Left kidney (tissue), 8 donors: ENCODE measurements at places on chromosomes 12 and 14.

DNA sequence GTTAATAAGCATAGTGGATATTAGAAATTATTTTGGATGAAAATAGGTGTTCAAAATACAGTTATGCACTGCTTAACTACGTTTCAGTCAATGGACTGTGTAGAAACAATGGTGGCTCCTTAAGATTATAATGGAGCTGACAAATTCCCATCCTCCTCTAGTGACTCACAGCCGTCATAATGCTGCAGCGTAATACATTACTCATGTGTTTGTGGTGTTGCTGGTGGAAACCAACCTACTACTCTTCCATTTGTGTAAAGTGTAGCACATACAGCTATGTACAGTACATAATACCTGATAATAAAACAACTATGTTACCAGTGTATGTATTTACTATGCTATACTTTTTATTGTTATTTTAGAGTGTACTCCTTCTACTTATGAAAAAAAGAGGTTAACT is 111.2 kb upstream of the TMCC3 start:
- no peak for DNase-seq

- DNase-seq = no peak
Measured at GRCh38 chr12:118586433-118586832, 210.1 kb downstream of the SUDS3 start.

- DNase-seq = no peak
Measured at GRCh38 chr14:32110548-32110896, 33.4 kb downstream of the ARHGAP5 start.

- no peak for DNase-seq
Measured at GRCh38 chr14:61493239-61493638, 171.9 kb downstream of the PRKCH start.

GRCh38 chr12:114918535-114919233 is 234.7 kb upstream of the TBX3 start:
- DNase-seq = no peak

- no peak for DNase-seq
Measured at GRCh38 chr12:121776190-121777098, 17.0 kb downstream of the RHOF start.

GRCh38 chr12:101064721-101065120 is 145.3 kb downstream of the SLC5A8 start:
- DNase-seq = no peak

DNA sequence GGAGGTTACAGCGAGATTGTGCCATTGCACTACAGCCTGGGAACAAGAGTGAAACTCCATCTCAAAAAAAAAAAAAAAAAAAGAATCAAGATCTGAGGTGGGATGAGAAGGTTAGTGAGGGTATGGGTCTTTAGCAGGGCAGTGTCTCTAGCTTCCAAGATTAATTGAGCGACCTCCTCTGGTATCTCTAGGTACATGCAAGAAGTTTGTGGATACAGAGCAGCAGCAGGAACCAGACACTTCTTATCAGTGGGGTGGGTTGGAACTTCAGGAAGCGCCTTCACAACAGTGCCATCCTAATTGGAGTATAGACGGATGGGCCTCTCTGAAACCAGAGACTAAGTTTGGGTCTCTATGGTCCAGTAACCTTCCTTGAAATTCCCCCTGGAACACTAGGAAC is 51.9 kb upstream of the CISTR start:
- DNase-seq = no peak

GRCh38 chr12:52796839-52797528 is 1.1 kb upstream of the KRT3 start:
- DNase-seq = no peak

- no peak for DNase-seq
Measured at GRCh38 chr12:20122274-20122673, 246.1 kb upstream of the PDE3A start.

- no peak for DNase-seq
Measured at GRCh38 chr12:71158361-71158882, 623 bp upstream of the TSPAN8 start.

GRCh38 chr14:50985124-50985858 is 41.0 kb upstream of the PYGL start:
- no peak for DNase-seq

GRCh38 chr12:4535092-4535491 is 3.6 kb upstream of the RAD51AP1 start:
- no peak for DNase-seq

DNA sequence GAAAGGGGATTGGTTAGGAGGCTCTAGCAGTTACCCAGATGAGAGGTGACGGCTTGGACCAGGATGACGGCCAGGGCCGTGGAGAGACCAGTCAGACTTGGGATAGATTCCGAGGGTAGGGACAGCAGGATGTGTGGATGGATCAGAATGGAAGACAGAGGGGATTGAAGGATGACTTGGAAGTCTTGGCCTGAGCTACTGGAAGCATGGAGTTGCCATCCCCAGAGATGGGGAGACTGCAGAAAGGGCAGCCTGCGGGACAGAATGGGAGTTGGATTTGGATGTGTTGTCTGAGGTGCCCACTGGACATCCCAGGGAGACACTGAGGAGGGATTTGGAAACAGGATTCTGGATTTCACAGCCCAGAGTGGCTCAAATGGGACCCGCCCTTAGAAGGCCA is 102.3 kb downstream of the CALM1 start:
- DNase-seq = no peak

DNA sequence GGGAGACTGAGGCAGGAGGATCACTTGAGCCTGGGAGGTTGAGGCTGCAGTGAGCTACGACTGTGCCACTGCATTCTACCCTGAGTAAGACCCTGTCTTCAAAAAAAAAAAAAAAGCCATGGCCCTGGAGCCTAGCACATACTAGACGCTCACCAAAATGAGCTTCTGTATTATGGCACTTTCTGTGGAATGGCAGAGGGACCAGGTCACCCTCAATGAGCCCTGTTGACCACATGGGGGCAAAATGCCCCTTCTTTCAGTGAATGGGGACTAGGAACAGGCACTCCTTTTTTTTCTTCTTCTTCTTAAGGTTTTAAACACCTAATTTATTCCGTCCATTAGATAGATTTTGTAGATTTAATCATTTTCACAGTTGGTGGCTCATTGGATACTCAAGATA is 50.5 kb downstream of the FAM222A start:
- no peak for DNase-seq
